GM12864 (cell line): ENCODE measurements at places on chromosomes 3 and 15.

DNA sequence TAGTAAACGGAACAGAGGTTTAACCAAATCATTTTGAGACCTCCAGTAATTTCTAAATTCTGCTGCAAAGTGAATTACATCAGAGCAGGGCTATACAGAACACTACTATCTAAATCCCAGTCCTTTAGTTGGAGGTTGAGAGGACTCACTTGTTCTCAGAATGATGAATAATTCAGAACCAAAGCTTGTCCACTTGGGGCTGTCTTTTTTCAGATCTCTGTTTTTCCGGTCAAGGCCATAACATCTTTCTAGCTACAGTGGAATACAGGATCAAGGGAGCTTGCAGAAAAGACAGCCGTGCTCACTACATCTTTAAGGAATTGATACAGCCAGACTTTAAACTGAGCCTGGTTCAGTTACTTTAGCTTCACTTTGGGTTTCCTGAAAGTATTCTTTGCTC lies 194.5 kb downstream of the EFHB start:
- no peak for DNase-seq

- no peak for DNase-seq
These were observed 68.0 kb downstream of the SH3GL3 start for GRCh38 chr15:83515164-83515563.

GRCh38 chr15:36313021-36313420 lies 266.4 kb upstream of the CDIN1 start:
- DNase-seq: no peak

DNA sequence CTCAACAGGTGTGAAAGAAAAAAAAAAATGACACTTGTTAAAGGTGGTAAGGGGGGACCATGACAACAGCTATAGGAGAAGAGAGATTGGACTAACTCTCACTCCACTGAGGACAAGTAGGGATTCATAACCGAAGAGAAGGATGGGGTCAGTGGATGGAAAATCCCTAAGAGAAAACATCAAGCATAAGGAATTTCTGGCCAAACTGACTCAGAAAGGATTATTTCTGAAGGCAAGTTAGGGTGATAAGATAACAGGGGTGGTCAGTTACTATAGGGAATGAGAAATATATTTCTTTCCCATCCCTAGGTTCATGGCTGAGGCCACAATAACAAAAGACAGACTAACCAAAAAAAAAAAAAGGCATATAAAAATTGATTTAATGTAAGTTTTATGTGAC lies 9.5 kb upstream of the RARB start:
- no peak for DNase-seq

DNA sequence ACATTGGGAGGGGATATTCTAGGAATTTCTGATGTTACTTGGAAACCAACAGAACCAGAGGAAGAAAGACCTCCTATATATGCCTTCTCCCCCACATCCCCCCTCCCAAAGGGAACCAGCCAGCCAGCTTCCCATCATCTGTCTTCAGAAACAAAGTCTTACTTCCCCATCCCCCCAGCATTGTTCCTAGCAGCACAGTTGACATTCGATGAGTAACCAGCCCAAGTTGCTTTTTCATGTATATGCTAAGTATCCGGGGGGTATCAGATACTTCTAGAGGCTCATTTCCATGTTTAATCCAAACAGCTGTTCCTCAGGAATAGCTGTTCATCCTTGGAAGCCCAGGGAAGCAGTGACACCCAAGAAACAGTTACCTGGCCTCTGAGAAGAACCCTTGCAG lies 16.0 kb downstream of the RMDN3 start:
- no peak for DNase-seq

DNA sequence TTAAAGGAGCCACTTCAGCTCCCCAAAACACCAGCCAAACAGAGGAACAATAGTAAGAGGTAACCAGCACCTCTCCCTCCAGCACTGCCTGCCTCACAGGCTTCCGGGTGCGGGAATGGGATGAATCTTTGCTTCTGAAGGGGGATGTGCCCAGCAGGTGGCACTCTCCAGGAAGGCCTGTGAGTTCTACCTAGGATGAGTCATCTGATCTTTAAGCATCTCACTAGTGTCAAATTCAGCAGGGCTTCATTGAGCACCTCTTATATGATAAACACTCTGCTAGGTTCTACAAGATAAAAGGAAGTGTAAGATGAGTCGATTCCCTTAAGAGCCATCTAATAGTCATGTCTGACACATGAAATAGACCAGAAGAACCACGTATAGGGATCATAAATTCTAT lies 237.4 kb upstream of the UMPS start:
- peak; percentile 15 for DNase-seq

- no peak for DNase-seq
These were observed 55.9 kb upstream of the SYN2 start for GRCh38 chr3:11948331-11948730.

- no peak for DNase-seq
These were observed 77.6 kb downstream of the POLR2M start for GRCh38 chr15:57784081-57784511.

DNA sequence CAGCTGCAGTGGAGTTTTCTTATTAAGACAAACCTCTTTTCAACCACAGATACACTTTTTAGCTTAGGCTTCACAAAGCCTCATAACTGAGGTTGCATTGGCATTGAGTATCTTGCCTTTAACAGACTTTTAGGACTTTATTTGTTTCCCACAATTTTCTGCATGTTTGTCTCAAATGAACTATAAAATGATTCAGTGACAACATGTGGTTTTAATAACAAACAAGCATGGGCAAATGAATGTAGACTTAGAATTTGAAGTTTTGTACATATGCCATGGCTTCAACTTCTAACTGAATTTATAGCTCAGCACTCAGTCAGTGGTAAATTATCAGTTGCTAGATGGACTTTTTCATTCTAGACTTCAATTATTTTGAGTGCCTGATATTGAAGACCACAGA lies 101.6 kb downstream of the SLC25A26 start:
- no peak for DNase-seq

GRCh38 chr3:28022916-28023315 lies 218.5 kb upstream of the CMC1 start:
- no peak for DNase-seq

DNA sequence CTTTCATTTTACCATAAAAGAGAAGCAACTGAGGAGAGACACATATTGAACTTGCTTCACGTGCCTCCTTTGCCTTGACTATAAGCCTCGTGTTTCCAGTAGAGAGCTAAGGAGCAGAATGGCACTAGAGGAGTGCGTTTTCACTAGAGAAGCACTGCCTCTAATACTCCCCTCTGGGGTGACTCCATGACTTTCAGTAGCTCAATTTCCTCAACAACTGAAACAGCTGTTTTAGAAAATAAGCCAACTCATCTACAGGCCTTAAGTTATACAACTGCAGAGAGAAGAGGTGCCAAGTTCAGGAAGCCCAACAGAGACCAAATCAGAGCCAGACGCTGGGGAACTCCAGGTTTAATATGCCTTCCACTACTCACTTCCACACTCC lies 1.9 kb downstream of the UBP1 start:
- no peak for DNase-seq

DNA sequence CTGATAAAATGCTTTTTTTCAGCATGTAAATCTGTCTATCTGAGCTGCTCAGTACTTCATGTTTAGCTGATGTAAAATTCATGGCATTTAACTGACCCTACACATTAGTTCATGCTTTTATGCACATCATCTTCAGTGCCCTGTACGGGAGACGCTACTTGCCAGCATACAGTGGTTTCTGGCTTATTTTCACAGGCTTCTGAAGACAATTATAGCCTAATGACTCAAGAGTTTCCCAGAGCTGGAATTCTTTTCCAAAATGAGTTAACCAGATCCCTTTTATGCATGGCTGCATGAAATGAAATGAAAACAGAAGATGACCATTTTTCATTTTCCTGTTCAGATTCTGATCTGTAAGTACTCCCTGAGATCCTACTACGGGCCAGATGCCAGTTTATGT lies 1061.5 kb downstream of the ROBO2 start:
- no peak for DNase-seq

- no peak for DNase-seq
These were observed 2.3 kb downstream of the SUCNR1 start for GRCh38 chr3:151875759-151876158.

- DNase-seq: peak; percentile 84
These were observed 23.5 kb downstream of the IL12A start for GRCh38 chr3:160012108-160012507.

- DNase-seq: no peak
These were observed 33.8 kb downstream of the CCDC66 start for GRCh38 chr3:56590814-56591213.

- DNase-seq: no peak
These were observed 196.7 kb upstream of the WNT5A start for GRCh38 chr3:55683666-55684270.

GRCh38 chr15:51842265-51842664 lies 12.8 kb downstream of the TMOD3 start:
- DNase-seq: no peak

DNA sequence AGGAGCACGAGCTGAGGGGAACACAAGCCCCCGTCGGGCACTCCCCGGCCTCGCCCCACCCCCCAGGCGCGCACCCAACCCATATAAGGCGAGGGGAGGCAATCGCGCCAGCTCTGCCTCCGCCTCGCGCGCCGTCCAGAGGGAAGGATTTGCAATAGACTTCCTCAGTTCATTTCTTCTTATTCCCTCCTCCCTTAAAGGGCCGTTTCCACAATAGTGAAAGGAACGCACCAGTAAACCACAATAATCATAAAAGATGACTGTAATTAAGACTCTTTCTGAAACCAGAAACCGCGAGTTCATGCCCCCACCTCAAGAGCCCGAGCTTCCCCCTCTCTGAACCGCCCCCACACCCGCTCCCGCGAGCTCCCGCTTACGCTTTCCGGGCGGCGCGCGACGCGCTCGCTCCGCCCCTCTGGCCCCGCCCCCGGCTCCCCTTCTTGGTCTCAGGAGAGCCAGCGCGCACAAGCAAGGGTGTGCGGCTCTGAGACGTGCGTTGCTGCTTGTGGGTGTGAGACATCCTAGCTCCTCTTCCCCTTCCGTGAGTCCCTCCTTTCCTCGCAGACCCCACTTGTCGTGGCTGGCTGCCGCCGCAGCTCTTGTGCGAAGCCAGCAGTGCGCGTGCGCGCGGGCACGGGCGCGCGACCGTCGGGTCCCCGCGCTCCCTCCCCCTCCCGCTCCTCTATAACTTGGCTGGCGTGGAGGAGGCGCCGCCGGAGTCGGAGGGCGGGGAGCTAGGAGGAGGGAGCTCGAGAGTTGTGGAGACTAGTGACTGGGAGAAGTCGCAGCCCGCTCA lies at the start of gene DIPK2A:
Gene DIPK2A (plus strand): TSS at position 465 of the 796 bp plus-strand sequence. CDS start 510 bp downstream, outside the sequence.
- peak; percentile 83 for DNase-seq

DNA sequence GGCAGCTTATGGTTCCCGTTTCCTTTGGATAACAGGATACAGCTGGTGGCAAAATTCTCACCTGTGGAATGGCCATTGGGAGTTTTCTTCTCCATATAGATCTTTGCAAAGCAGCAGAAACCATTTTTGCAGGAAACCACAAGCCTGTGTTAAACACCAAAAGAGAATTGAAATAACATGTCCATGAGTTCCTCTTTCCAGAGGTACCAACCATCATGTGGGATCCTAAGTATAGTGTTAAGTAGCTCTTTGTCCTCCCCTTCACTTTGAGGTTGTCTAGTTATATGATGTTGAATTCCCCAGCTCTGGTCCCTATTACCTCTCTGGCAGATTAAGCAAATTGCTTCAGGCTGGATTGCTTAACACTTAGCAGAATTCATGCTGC lies 94.9 kb downstream of the AKAP13 start:
- DNase-seq: peak; percentile 64

DNA sequence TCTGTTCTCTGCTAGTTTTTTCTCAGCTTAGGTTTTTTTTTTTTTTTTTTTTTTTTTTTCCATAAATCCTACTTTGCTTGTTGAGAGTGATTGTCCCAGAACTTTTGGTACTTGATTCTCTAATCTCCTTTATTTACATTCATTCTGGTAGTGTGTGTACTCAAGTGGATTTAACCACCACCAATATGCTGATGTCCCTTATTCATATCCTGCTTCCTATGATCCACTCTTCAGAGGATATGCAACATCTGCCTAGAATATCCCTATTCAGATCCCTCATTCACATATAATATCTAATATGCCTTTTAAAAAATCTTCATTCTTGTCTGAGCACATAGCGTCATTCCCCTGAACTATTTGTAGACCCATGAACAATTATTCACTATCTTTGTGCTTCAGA lies 342.9 kb downstream of the VGLL3 start:
- DNase-seq: no peak

- no peak for DNase-seq
These were observed 35.0 kb upstream of the TATDN2 start for GRCh38 chr3:10213156-10213792.

DNA sequence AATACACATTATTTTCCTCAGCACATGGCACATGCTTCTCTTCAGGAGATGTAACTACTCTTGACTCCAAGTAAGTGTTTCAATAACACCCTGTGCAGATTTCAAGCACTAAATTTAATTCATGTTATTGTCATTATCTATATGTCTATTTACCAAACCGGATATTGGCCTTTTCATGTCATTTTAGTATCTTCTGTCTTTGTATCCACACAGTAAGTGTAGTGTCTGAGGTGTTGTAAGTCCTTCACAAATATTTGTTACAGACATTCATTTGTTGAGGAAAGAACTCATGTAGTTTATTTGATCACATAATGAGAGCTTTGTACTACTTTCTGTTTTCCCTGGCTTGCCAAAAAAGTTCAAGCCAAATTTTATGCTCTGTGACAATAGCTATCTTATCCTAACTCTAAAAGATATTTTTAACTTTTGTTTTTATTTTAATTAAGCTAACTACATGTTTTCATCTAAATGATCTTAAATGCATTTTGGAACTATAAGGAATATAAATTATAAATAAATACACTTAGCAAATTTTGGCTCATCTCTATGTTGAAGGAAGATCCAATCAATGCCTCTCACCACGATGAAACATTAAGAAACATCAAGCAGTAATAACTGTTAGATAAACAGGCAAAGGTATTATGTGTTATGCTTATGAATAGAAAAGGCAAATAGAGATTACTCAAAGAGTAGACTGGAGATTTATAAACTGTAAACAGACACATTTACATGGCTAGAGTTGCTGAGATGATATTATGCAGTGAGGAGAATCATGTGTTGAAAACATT lies 48.3 kb downstream of the SPTSSB start:
- DNase-seq: no peak

DNA sequence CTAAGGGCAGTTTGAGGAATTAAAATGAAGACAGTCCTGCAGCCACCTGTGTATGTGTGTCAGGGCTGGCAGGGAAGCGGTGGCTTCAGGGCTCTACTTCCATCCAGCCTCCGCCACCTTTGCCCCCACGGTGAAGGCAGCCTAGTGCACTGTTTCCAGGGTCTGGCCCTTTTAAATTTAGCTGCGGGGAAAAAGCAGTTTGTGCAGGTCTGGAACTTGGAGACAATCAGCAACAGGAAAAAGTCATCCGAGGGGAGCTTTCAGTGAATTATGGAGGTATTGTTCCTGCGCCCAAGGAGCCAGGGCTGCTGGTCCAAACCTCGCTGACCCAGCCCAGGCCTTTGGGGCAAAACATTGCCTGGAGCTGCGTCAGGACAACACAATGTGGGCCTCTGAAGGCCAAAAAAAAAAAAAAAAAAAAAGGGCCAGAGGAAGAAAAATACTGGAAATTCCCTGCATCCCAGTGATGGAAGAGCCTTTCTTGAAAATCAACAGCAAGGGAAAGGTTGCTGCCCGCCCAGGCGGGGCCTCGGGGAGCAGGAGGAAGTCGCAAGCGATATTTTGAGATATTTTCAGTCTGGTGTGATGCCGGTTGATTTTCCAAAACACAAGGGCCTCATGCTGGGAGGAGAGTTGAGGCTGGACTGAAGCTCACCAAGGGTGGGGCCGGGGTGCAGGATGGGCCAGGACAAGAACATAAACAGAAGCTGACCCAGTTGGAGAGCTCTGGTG lies 25.5 kb upstream of the FGD5 start:
- no peak for DNase-seq

- DNase-seq: peak; percentile 54
These were observed at the start of gene LACTB for GRCh38 chr15:63121382-63122001. Gene LACTB (plus strand): TSS chr15:63121861. CDS start chr15:63121872, 11 bp downstream.
